ENCODE measurements at places on chromosomes 1 and 21.

GRCh38 chr21:34942911-34943310, 106.2 kb downstream of the RUNX1 start:
- no peak for DNase-seq

GRCh38 chr1:231108516-231109302, 53.1 kb upstream of the TRIM67 start:
- no peak for DNase-seq

DNA sequence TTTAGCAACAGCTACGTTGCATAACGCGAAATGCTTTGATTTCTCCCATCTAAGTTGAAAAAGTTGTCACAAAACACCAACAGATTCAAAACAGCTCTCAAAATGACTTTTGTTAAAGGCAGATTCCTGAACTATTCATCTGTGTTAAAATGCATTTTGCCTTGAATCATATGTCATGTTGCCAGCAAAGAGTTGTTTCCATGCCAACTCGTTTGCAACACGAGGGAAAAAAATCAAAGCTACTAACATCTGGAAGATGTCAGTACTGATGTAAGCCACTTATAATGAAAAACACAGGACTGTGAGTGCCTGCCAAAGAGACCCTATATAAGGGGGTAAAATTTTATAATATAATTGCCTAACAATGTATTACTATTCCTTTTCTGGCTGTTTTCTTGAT, 182.7 kb upstream of the PTBP2 start:
- no peak for DNase-seq

DNA sequence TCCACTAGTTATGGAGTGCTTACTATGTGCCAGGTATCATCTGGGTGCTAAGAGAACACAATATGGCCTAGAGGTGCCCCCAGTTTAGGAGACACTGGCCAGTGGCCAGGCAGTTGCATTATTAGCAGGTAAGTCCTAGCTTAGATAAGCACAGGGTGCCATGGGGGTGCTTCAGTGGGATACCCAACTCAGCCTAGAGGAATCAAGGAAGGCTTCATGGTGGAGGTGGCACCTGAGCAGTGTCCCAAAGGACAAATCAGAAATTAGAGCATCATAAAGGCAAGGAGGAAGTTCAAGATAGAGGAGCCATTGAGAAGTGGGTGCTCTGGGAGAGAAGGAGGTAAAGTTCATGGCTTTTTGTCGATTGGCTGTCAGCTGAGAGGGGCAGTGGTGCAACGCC, 31.9 kb upstream of the PKP1 start:
- no peak for DNase-seq

GRCh38 chr21:36203603-36203889, 46.9 kb downstream of the DOP1B start:
- no peak for DNase-seq

DNA sequence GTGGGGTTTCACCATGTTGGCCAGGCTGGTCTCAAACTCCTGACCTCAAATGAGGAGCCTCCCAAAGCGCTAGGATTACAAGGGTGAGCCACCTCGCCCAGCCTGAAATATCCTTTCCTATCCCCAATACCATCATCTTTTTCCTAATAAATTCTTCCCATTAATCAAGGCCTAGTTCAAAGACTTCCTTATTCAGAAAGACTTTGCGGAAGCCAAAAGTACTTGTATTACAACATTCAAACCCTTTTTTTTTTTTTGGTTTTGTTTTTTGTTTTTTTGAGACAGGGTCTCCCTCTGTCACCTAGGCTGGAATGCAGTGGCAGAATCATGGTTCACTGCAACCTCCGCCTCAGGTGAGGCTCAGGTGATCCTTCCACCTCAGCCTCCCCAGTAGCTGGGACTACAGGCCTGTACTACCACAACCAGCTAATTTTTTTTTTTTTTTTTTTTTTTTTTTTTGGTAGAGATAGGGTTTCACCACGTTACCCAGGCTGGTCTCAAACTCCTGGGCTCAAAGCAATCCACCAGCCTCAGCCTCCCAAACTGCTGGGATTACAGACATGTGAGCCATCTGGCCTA, 7.6 kb downstream of the SLC19A2 start:
- no peak for DNase-seq

DNA sequence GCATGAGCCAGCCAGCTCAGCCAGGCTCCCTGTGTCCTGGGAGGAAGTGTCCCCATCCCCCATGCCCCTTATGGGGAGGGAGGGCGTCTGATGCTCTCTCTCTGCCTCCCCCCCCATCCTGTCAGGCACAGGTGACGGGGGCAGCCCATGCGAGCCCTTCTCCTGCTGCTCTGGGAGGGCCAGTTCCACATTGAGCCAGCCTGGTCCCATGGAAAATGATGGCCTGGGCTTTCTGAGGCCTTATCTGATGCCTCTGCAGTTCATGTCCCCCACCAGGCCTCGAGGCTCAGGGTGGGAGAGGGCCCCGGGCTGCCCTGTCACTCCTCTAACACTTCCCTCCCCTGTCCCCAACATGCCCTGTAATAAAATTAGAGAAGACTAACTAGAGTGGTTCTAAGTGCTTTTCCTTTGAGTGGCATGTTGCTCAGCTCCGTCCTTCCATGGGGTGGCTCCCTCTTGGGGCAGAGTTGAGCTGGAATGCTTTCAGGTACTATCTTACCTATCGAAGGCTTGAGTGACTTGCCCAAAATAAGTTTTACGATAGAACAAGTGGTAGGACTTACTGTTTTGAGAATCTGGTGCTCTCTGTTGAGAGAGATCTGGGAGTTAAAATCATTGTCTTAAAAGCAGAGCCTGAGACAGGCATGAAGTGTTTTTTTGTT, 1.8 kb upstream of the MTFR1L start:
- DNase-seq = no peak

DNA sequence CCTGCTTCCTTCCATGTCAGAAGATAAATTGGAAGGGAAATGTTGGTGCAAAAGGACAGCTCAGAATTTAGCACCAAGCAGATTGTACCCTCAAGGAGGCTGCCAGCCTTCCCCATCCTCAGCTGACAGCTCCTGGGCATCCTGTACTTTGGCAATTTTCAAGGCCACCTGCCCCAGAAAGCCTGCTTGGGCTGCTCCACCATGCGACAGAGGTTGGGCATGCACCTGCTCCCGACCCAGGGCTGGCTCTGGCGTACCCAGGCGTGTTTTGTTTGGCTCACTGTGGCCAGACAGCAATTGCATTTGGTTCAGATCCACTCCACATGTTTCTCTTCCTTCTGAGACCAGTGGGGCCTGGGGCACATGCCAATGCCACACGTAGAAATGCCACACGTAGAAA, 547.8 kb downstream of the NPHP4 start:
- no peak for DNase-seq
